ENCODE measurements at places on chromosomes 3 and 15.

GRCh38 chr3:45491344-45491743 lies 103.0 kb downstream of the LARS2 start:
- no peak for DNase-seq

DNA sequence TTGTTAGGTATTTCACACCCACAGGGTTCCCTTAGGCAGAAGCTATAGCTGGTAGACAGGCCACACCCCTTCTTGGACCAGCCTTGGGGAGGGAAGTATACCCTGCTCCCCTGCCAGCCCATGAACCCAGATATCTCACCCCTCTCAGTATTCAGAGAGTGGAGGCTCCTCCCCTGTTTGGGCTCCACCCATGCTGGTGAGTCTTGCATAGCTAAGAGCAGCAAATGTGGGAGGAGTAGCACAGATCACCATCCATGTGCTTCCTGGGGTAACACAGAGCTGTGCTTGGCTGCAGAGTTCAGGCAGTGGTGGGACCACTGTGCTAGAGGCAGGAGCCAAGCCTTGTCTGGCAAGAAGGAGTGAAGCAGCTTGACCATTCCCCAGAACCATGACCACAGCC lies 427.2 kb downstream of the ZIC1 start:
- no peak for DNase-seq

DNA sequence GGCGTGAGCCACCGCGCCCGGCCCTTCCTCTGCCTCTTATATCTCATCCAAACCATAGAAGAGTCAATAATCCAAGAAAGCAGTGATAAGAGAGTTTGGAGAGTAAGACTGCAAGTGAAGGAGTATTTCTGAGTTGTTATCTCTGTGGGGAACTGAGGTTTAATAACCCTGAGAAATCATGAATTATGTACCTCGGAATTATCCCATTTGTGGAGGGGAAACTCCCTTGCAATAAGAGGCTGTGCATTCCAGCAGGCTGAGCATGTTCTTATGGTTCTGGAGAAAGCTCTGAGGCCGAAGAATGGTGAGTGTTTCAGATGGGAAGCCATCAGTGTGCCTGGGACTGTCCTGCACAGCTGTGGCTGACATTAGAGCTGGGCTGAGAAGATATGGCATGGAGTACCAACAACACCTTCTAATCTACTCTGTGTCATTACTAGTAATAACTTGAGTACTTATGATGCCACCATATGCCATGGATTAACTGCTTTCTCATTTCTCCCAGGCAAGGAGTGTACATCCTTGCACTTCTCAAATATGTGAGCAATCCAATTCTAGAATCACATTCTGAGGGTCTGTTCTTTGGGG lies 31.4 kb upstream of the NOX5 start:
- no peak for DNase-seq

DNA sequence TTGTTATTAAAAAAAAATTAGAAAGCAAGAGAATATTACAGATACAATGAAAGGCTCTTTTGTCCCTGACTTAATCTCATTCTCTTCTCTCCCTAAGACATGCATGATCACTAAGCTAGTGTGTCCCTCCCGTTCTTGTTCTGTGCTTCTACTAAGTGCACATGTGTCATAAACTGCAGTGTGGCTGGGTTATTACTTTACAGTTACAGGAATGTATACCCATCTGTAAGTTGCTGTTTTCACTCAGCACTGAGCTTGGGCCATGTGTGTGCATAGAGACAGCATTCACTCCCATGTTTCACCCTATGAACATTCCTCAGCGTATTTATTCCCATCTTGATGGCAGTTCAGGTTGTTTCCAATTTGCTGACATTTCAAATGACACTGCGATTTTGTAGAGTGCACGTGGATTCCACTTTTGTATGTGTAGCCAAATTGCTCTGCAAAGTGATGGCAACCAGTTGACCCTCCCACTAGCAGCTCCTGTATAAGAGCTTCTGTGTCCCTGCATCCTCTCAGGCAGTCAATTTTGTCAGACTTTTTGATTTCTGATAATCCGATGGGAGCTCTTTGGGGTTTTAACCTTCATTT lies 145.8 kb upstream of the UBE2E1 start:
- no peak for DNase-seq

DNA sequence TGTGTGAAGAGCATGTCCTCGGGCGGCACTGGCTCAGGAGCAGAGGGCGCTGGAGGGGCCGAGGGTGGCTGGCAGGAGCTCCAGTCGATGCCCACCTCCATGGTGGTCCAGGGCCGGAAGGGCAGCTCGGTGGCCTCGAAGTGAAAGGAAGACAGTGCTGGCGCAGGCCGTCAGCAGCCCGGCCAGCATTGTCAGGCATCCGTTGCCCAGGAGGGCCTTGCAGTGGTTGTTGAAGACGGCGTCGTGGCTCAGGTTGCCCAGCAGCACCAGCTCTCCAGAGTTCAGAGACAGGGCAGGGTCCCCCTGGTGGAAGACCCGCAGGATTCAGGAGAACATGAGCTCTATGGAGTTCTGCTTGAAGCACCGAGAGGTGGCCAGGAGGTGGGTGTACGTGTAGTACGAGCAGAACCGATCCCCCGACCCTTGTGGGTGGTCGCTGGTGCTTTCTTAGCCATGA lies 16.5 kb upstream of the SIAH2 start:
- DNase-seq = no peak

- no peak for DNase-seq
These were observed 344.7 kb downstream of the NEK10 start for GRCh38 chr3:27024493-27024892.

- DNase-seq = no peak
These were observed 19.1 kb upstream of the EPB42 start for GRCh38 chr15:43239732-43240491.

GRCh38 chr3:187982142-187982541 lies 171.8 kb upstream of the LPP start:
- no peak for DNase-seq

DNA sequence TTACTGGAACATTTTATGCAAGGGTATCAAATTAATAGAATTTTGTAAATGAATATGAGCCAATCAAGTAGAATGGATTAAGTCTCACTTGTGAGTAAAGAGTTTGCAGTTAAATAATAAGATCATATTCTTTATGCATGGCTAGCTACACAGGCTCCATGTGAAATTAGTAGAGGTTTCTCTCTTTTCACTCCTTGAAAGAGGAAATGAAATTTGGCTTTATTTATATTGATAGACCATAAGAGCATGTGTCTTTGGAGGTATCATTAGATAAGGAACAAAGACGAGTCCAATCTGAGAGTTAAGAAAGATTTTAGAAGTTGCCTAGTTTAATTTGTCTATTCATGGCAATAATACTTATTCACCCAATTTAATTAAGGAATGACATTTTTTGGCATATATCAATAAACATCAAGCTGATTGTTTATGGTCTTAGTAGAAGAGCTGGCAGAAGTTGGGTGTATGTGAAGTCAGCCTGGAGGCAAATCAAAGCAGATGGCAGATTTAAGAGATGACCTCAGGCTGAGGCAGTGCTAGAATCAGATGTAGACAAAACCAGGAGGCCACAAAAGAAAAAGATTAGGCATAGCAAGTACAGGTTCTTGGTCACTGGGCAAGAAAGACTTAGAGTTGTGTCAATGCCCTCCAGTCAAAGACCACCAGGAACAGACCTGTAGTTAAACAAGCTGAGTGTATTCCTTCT lies 406.5 kb upstream of the ARHGEF26 start:
- DNase-seq = no peak

Measured in retinal pigment epithelial cell (primary cell).